ENCODE measurements at places on chromosomes 7 and 10. TPM values are rescaled to one million over a fixed set of nuclear protein-coding genes. Genes with fewer than 3 reads are reported as not detected.

CTNNA3 gene
- 6.9 TPM for total RNA-seq

DNA sequence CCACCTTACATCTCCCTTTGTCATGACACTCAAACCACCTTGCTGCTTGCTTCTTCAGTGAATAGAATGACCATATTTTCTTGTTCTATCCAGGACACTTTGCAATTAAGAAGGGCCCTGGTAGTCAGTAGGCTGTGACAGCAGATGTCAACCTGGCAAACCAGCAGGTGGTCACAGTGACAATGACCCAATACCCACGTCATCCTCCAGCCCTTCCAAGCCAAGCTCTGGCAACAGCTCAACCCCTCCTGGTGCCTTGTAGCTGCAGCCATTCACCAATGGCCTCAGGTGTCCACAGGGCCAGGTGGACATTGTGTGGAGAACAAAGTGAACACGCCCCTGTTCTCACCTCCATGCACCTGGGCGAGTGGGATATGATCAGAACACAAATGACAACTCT is 87.6 kb upstream of the MACROH2A2 start:
- DNase-seq, result no peak

DNA sequence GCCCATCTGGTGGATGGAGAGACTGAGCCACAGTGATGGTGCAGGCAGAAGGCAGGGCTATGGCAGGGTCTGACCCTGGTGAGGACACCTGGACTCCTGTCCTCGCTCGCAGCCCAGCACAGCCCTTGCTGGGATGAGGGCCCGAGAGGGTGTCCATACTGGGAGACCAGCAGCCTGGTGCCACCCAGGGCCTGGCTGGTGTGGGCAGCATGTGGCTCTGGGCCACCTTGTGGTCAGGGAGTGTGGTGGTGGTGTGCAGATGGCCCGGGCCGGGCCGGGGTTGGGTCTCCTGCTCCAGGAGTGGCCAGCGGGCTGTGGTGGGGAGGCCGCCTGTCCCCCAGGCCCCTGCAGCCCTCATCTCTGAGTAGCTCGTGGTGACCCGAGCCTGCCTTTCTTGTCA is 14.9 kb downstream of the ADCY1 start:
- no peak for DNase-seq

- DNase-seq, result no peak
Measured at GRCh38 chr7:92782236-92782635, 54.1 kb downstream of the CDK6 start.

GRCh38 chr10:47073967-47074366 is 162.7 kb downstream of the PTPN20 start:
- DNase-seq, result no peak

DNA sequence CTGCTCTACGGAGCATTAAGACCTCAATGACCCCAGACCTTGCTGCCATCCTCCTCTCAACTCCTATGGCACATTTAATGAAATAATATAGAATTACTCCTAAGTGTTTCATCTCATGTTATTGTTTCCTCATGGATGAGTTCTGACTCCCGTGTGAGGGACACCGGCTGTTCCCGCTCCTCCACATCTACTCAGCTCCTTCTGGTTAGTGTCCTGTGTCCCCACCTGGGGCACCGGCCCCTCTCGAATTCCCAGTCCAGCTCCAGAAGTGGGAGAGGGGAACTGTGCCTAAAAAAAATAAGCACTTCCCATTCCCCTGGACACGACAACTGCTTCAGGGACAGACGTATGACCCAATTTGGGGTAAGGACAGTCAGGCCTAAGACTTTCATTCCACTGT is 58.3 kb downstream of the PIP4K2A start:
- DNase-seq, result no peak

EIF3A gene
- total RNA-seq, result 147 TPM
